ENCODE measurements at places on chromosomes 12 and 14.

DNA sequence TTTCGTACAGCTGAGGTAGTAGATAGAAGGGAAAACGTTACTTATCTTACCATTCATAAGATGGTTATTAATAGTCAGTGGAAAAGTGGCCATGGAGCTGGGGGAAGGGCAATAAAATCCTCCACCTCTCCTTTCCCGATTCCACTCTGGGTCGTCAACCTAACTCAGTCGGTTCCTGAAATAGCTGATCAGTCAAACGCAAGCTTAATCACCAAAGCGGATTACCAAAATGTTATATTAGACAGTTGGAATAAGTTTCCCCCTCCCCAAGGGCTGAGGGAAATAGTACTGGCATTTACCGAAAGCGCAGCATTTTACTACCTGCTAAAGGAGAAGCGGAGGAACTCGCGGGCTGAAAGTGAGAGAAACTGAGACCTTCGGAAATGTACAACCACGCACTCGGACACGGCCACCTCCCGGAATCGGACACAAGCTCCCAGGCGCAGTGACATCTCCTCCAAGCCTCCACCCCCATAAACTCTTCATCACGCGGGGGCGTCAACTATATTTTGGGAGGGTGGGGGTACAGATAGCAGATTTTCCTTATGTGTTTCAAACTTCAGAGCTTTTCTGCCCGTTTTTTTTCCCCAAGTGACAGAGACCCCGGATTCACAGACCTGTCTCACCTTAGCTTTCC lies 1.2 kb downstream of the PPM1H start:
- peak; percentile 28 for DNase-seq

DNA sequence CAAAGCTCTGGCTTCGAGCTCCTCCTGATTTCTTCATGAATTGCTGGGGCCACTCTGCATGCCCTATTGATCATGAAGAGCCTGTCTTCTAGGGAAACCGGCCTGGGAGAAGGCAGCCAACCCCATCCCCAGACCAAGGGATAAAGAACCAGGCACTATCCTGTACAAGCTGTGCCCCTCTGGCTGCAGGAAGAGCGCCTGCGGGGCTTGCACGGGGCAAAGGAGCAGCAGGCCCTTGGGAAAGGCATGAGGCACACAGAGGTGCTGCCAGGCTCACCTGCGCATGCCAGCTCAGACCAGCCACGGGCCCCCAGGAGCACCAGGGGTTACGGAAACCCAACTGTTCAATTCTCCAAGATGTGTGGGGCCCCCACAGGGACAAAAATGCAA lies 2.1 kb downstream of the ITPK1 start:
- no peak for DNase-seq

DNA sequence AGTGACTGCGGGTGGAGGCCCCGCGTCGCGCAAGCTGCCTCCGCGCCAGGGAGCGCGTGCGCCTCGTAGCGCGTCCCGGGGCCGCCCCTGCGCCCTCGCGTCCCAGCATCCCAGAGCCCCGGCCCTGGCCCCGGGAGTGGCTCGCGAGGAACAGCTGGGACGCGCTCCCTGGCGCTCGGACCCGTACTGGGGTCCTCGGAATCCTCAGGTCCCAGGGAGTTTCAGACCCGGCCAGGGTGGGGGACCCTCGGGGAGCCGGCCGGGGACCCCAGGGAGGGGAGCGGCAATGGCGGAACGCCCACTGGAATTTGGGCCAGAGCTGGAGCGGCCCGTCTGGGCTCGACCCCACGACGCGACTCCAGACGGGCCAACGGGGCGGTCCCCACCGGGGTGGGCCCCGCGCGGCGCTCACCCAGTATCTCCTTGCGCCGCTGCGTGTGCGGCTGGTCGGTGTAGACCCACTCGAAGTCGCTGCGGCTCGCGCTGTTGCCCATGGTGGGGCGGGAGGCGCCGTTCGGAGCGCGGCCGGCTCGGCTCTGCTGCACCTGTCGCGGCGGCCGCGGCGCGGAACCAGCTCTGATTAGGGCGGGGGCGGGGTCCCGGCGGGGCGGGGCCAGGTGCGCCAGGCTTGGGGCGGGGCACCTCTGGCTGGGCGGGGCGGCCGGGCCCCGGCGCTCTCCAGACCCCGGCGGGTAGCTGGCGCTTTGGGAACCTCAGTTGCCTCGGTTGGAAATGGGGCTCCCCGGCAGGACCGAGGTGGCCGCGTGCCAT lies at the start of gene DEGS2:
DEGS2 (minus strand) TSS at position 552 of the 771 bp plus-strand sequence; CDS start at position 494, 58 bp downstream.
- DNase-seq, result peak; percentile 60

- DNase-seq, result no peak
Observed at GRCh38 chr14:62053188-62053587, 291.0 kb downstream of the SNAPC1 start.

- DNase-seq, result peak; percentile 51
Observed at GRCh38 chr12:53213348-53213747, 6.3 kb upstream of the ITGB7 start.

DNA sequence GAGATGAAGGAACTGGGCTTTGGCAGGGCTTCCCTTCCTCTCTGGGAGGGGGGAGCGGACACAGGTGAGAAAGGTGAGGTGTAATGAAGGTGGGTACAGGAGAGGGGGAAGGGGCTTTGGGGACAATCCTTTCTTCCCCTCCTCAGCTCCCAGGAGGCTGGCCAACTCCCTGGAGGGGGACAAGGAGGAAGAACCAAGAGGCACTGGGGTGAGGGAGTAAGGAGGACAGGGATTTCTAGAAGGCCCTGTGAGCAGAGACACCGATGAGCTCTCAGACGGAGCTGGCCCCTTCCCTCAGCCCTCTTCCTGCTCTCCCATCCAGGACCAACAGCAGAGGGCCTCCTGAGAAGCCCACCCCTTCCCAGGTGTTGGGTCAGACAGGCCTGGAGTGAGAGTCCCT lies 53.4 kb downstream of the PLEKHG3 start:
- DNase-seq, result no peak

DNA sequence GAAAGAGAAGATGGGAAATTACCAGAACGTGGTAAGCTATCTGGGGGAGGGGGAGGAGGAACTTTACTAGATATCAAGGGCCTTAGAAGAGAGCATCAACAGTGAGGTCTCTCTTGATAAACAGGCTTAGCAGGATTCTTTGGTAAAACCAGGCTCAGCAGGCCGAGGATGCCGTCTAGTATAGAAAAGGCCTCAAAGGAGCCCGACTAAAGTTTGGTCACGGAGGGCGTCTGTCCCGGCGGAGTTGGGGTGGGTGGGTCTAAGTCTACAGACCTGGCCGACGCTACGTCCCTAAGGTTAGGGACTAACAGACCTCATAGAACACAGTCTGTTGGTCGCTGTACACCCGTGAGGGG lies 538 bp upstream of the TIGAR start:
- peak; percentile 32 for DNase-seq

DNA sequence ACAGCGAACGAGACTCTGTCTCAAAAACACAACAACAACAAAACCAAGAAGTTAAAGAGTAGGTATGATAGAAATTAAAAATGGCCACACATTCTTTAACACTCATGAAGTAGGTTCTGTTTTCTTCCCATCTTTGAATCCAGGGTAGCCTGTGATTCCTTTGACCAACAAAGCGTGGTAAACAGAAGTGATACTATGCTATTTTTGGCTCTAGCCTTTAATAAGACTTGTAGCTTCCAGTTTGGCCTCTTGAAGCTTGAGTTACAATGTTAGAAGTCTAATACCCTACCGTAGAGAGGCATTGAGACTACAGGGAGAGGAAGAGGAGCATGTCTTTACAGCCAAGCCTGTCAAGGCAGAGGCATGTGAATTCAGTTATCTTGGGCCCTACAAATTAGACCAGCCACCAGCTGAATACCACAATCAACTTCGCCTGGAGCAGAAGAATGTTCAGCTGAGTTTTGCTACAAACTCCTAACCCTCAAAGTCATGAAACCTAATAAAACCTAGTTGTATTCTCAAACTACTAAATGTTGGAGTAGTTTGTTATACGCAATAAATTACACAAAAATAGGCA lies 4.9 kb upstream of the NEMF start:
- no peak for DNase-seq

GRCh38 chr12:124917841-124918621 lies 3.6 kb upstream of the UBC start:
- no peak for DNase-seq

Data from NCI-H510A (cell line).